GM13977 (cell line): ENCODE measurements at places on chromosomes 4 and X.

- DNase-seq: no peak
These were observed 4.9 kb downstream of the OPHN1 start for GRCh38 chrX:68428431-68428830.

DNA sequence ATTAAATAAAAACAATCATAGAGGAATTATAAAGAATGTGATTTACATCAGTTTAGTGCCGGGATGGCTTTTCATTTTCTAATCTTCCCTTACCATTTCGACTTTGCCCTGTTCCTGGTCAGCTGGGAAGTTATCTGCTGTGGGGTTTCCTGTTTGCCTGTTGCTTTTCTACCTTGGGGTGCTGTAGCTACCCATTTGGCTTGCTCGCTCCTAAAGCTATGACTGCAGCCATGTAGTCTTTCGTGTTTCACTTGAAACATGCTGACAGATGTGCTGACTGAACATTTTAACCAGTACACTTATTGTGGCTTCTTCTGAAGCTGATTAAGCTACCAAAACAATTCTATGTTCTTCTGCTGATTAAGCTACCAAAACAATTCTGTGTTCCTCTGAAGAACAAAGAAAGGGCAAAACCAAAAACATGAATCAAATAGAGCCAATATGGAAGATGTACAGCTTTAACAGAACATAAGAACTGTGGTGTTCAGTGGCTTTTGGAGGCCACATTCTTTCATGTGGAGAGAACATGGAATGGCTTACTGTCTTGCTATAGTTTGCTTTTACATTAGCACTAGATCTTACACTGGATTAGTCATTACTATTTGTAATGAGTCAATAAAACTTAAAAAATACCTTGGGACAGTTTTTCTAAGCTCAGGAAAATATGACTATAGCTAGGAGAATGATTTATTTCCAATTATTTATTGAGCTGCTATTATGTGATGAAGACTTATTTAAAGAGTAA, 440.4 kb downstream of the SPRY1 start:
- DNase-seq: no peak

GRCh38 chr4:79209822-79210635, 115.8 kb downstream of the NAA11 start:
- no peak for DNase-seq

GRCh38 chr4:159227984-159228383, 125.1 kb downstream of the RAPGEF2 start:
- no peak for DNase-seq

DNA sequence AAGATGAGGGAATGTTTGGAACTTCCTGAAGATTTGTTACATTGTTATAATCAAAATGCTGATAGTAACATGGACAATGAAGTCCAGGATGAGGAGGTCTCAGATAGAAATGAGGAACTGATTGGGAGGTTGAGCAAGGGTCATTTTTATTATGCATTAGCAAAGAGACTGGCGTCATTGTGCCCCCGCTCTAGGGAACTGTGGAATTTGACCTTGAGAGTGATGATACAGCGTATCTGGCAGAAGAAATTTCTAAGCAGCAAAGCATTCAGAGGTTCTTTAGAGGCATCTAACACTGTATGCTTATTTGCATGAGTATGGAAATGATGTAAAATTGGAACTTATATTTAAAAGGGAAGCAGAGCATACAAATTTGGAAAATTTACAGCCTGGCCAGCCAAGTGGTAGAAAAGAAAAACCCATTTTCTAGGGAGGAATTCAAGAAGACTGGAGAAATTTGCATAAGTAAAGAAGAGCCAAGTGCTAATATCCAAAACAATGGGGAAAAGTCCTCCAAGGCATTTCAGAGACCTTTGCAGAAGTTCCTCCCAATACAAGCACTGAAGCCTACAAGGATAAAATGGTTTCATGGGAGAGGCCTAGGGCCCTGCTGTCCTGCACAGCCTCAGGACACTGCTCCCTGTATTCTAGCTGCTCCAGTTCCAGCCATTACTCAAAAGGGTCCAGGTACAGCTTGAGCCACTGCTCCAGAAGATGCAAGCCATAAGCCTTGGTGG, 483.0 kb upstream of the NDST4 start:
- DNase-seq: no peak

DNA sequence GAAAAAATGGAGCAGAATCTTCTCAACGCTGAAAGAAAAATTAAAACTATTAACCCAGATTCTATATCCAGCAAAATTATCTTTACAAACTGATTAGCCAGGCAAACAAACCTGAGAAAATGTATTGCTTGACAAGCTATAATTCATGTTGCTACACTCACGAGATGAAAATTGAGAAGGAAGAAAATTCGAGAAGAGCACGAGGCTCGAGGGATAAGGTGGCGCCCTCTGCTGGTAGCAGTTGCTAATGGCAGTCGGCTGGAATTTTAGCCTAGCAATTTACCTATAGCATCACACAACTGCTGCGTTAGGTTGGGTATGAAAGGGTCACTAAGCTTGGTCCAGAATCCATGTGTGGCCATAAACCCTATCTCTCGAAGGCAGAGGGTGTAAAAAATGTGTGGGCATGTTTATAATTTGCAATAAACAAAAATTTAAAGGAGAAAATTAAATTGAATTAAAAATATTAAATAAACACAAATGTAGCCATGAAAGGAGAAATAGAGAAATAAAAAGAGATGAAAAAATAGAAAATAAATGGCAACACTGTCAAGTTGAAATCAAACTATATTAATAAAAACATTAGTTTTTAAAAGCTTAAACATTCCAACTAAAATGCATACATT, 126.6 kb downstream of the PPP4R3C start:
- peak; percentile 29 for DNase-seq

DNA sequence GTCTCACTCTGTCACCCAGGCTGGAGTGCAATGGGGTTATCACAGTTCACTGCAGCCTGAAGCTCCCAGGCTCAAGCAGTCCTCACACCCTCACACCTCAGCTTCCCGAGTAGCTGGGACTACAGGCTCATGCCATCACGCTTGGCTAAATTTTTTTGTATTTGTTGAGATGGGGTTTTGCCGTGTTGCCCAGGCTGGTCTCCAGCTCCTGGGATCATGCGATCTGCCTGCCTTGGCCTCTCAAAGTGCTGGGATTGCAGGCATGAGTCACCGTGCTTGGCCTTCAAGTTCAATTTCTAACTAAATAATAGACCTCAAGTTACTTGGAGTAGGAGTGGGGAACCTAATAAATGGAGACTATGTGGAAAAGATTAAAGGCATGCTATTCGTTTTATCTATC, 48.9 kb downstream of the MND1 start:
- no peak for DNase-seq

DNA sequence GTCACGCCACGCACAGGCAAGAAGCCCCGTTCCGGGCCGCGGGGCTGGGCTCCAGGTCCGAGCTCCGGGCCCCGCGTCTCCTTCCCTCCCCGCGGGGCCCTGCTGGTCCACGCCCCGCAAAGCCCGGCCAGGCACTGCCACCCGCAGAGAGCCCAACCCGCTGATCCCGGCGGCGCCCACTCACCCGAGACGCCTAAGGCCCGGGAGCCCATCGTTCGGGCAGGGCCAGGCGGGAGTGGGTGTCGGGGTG, 870 bp downstream of the PDZD4 start:
- DNase-seq: no peak

DNA sequence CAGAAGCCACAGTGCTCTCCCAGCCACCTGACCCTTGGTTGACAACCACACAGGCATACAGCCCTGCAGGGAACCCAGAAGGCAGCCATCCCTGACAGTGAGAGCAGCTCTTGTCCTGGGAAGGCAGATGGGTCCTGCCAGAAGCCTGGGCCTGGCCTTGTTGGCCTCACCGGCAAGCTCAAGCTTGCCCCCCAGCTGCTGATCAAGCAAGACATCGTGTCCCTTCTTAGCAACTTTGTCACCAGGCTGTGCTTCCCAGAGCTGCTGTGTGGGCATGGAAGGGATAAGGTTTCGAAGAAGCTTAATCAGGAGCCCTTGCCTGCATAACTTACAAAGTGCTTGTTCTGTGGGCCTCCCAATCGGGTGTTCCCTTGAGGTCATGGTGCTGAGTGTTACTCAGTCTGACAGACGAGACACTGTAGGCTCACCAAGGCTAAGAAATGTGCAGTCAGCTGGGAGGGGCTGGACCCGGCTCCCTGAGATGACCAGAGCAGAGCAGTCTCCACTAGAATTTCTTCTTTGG, 6.8 kb upstream of the ABLIM2 start:
- no peak for DNase-seq

DNA sequence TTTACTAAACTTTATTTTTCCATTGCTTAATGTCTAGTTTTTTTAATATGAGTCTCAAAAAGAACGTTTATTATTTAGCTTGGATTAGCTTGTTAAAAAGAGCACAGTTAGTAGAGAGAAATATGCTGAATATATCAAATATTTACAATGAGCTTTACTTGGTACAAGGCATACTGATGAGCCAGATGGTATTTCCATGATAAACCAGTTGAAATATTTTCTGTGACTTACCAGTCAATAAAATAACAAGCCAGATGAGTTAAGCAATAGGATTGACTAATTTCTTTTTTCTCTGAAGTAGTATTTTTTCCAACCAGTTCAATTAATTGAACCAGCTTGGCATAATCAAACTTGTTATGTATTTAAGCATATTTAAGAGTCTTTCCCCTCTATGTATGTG, 134.1 kb downstream of the KLHL34 start:
- DNase-seq: no peak

DNA sequence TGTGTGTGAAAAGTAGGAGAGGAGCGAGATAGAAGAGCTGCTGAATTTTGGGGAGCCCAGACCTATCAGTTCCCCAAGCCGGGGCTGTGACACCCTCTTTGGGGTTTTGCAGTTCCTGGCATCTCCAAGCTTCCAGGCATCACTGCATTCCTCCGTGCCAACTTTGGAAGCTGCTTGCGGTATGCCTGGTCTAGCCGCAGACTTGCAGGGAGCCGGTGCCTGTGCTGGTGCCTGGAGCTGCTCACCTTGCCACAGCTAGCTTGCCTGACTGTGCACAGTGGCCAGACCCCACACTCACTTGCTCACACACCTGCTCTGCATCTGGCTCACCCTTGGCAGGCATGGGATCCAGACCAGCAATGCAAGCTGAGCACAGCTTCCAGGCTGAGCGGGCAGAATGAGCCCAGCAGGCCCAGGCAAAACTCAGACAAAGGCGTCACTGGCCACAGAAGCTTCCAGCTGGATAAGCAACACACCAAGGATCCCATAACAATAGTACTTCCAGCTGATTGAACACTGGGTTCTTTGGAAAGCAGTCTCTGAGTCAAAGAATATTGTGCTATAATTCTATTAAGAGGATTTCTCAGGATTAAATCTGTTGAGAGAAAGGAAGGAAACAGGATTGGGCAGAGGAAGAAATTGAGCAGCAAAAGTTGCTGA, 390.9 kb downstream of the TEX13C start:
- DNase-seq: no peak

GRCh38 chr4:125283707-125284279, 31.0 kb upstream of the FAT4 start:
- DNase-seq: peak; percentile 17

- DNase-seq: no peak
These were observed 210.4 kb upstream of the AFF2 start for GRCh38 chrX:148290041-148290440.

- DNase-seq: no peak
These were observed 125.0 kb upstream of the TBL1X start for GRCh38 chrX:9339603-9340491.

- DNase-seq: no peak
These were observed 104.6 kb downstream of the ANAPC4 start for GRCh38 chr4:25481648-25482047.

DNA sequence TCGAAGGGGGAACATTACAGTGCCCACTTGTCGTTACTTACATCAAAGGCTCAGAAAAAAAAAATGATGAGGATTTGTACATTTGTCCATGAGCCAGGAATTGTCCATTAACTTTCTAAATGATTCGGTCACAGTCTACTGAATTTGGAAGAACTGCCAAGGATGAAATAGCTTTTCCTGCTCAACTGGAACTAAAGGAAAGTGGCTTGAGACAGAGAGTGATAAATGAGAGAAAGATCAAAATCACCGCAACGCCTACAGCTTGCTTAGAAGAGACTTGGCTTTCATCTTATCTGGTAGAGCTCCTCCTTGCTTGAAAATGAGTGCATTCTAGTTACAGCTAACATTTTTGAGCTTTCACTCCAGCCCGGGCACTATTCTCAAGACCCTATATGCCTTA, 55.5 kb upstream of the ADGRG2 start:
- DNase-seq: no peak

DNA sequence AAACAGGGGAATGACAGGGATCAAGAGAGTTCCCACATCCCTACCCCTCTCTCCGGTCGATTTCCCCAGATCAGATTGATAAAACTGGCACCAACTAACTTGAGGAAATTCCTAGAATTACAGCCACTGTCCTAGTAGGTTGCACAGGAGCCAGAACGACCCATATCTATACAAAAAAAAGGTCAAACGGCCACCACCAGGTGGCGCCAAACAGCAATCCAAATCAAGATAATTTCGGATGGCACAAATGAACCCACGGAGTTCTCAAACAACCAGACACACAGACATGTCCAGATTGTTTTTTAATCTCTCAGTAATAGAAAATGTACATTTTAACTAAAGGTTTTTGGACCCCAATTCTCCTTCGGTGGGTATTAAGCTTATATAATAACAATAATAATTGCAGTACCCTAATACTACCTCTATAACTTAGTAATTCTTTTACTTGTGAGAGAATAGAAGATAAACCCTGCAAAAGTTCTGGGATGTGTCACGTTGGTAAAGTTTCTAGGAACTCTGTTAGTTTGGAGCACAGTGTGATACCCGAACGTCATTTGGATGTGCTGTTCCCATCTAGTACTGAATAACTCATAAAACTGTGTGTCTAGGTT, 212.6 kb downstream of the SPOCK3 start:
- DNase-seq: no peak

DNA sequence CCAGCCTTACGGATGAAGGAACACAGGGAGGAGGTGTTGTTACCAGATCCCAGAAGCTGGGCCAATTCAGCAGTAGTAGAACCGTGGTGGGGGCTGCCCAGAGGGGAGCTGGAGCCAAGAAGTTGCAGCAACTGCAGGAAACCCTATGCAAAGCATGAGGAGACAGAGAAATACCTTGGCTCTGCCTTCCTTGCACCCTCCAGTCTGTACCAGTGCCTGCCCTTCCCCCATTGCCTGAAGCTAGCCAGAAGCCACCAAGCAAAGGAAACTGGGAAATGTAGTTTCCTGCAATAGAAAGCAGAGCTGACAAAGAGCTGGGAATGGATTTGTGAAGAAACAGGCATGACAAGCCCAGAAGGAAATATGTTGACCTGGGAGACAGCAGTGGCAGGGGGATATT, 108.7 kb upstream of the FUNDC1 start:
- DNase-seq: no peak

DNA sequence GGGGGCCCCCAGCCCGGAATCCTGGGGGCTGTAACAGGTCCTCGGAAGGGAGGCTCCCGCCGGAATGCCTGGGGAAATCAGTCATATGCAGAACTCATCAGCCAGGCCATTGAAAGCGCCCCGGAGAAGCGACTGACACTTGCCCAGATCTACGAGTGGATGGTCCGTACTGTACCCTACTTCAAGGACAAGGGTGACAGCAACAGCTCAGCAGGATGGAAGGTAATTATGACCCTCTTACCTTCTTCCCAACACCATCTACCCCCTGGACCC, 1.0 kb downstream of the FOXO4 start:
- DNase-seq: no peak
